ENCODE measurements at places on chromosomes 6 and 20.

DNA sequence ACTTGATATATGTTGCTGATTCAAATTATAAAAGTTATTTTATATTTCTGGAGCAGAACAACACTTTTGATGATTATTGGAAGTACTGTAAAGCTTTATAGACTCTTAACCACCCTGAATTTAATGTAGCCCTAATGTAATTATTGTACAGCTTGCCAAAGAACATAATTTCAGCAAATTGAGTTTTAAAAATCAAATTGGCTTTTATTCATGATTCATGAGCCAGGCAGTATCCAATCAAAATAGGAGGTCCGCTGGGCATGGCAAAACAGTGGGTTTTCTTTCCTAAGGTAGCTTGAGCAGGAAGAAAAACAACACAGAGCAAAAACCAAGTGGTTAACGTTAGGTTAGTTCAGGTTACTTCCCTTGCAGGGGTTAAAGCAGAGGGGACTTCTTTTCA, 64.8 kb upstream of the MAP7 start:
- DNase-seq = no peak

- no peak for DNase-seq
Measured at GRCh38 chr20:16417001-16417400, 156.2 kb downstream of the KIF16B start.

GRCh38 chr6:97097068-97098047, 172.8 kb downstream of the KLHL32 start:
- no peak for DNase-seq

GRCh38 chr6:89763550-89763949, 56.0 kb downstream of the MDN1 start:
- no peak for DNase-seq

DNA sequence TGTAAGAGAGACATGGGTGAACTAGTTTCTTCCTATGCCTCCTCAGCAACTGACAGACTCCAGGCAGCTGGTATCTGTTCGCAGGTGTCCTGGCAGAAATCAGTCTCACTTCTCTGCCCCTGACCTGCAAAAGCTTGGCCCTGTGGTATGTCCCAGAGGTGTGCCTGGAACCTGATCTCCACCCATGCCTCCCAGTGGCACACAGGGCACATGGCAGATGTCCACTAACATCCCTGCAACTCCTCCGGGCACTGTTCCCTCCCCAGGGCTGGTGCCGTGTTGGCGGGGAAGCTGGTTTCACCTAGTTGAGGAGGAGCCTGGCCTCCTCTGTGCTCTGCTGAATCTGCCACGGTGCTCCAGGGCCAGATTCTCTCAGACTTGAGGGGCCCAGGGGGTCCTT, 123.3 kb upstream of the GGTLC1 start:
- DNase-seq = no peak

GRCh38 chr6:144066741-144067484, 28.5 kb downstream of the SF3B5 start:
- DNase-seq = no peak

- DNase-seq = no peak
Measured at GRCh38 chr6:111661541-111662061, 55.9 kb upstream of the TRAF3IP2 start.

DNA sequence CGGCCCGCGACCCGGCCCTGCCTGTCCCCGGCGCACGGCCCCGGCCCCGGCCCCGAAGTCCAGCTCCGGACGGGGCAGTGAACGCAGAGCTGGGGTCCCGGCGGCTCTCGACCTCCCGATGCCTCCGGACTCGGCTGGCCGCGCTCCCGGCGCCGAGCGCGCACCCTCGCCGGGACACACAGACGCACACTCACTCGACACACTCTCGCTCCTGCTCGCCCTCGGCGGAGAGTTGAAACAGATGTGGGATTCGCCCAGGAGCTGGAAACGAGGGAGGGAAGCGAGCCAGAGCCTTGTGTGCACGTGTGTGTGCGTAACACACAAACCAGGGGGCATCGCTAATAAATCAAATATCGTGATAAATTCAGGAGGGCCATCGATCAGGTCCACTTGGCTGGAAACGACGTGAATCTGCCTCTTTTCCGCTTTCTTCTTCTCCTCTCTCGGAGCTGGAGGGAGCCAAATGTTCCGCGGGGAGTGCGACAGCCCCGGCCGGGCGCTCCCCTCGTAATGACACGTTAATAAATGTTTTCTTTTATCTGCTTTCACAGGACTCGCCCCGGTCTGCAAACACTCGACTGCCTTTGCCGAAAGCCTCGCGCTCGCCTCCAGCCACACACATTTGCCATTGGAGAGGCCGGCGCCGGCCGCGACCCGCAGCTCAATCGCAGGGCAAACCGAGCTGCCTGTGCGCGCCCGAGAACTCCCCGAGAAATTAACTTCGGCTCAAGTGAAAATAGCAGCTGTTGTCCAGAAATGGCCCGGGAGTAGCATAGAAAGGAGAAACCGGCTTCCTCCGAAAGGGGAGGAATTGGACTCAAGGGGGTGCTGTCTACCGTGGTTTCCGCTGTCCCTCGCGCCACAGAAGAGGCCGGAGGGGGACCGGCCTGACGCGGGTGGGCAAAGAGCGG, 828 bp upstream of the SULF2 start:
- DNase-seq = no peak

GRCh38 chr6:157266274-157267101, 56.8 kb downstream of the TMEM242 start:
- no peak for DNase-seq
